ENCODE measurements at places on chromosomes 4 and X. TPM values are rescaled to one million over a fixed set of nuclear protein-coding genes. Genes with fewer than 3 reads are reported as not detected.

DNA sequence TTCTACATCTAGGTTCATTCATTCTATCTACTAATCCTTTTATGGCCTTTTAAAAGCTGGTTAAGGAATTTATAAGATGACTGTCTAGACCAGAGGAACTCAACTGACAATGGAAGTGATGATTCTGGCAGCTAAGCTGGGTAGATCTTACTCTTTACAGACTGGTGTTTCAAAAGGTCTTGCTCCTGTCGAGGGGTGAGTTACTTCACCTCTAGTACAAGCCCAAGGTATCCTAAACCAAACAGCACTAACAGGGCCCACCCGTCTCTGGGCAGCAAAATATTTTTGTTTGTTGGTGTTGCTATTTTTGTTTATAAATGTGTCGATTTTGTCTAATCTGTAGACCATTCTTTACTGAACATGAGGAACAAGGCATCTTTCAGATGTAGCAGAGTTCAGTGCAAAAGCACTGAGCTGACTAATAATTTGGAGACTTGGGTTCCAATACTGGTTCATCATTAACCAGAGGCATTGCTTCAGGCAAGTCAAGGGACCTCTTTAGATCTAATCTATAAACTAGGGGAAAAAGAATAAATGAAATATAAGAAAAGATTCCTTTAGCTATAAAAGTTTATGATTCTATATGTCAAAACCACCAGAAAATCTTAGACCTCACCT, 90.3 kb upstream of the FRG1 start:
- DNase-seq = no peak

NEXMIF gene
- total RNA-seq = under 0.01 TPM

VCX gene
- total RNA-seq = not detected

GDPD2 gene
- not detected for total RNA-seq

DNA sequence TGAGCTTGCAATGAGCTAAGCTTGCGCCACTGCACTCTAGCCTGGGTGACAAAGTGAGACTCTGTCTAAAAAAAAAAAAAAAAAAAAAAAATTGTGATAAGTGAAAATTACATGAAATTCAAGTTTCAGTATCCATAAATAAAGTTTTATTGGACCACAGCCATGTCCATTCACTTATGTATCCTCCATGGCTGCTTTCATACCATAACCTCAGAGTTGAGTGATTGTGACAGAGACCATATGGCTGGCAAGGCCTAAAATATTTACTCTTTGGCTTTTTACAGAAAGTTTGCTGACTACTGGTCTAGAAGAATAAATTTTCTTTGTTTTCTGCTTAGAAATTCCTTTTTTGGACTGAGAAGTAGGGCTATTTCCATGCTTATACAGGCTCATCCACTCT, 11.8 kb upstream of the SHISA3 start:
- no peak for DNase-seq

DNA sequence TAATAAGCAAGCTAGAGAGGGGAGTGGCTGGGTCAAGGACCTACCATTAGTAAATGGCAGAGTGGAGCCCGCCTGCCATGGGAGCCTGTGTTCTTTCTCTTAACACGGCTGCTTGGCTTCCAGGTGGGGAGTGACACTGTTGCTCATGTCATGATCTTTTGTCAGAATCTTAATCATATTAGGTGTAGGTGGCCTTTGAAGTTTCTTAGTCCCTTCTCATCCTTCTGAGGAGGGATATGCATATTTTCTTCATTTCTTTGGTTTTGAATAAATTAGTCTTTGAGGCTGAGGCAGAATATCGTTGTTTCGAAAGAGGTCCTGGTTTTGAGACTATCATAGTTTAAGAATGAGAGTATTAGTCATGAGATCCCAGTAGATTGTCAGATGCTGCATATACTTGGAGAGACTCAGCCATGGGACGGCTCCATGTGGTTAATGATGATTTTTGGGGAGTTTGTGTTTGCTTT, 28.9 kb downstream of the SNX25 start:
- DNase-seq = no peak
